Stomach (tissue), 19 donors: ENCODE measurements at places on chromosomes 16 and 17. TPM values are rescaled to one million over a fixed set of nuclear protein-coding genes. Genes with fewer than 3 reads are reported as not detected.
A peak's percentile ranks its signal among the peaks of the same experiment; 100 is the strongest.

FDXR gene
- 1.3 TPM for total RNA-seq

GRCh38 chr16:12998361-12999085 lies 97.1 kb downstream of the SHISA9 start:
- no peaks in the 10 kb centered on the region for H3K27me3 ChIP-seq
- no peak overlapping the region for H3K4me3 ChIP-seq
- no peak for DNase-seq

KRTAP9-2 gene
- total RNA-seq: not detected

GRCh38 chr17:3026856-3027751 lies 36.3 kb downstream of the OR1D5 start:
- no peak overlapping the region for H3K27ac ChIP-seq
- peak; percentile 34 for DNase-seq
- H3K36me3 ChIP-seq: peaks cover 80% of the 10 kb centered on the region
- H3K4me1 ChIP-seq: no peaks in the 10 kb centered on the region
- H3K4me3 ChIP-seq: no peak overlapping the region

DNA sequence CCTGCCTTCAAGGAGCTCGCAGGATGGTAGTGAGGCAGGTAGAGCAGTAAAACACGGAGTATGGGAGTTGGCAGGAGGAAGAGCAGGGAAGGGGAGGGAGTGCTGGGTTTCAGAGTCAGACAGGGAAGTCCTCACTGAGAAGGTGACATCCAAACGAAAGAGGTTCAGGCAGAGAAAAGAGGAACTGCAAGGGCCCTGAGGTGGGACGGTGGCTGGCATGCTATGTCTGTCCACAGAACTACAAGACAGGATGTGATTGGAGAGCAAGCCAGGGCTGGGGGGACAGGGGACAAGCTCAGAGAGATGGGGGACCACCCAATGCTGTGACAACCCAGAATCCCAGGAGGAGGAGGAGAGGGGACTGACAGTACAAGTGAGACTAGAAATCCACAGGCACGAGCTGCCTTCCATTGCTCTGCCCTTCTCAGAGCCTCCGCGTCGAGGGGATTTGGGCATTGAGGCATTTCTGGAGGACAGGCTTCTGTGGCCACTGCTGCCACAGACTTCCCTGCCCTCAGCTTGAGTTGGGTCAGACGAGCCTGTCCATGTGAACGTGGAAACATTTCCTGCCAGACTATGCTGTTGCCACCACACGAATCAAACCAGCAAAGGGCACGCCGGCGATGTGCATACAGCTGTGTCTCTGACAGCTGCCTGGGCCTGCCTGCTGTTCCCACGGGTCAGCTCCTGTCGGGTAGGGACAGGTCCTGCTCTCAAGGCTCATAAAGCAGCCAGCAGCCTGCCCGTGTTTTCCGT lies 100.1 kb downstream of the RAB11FIP4 start:
- peak overlapping the region; percentile 29 for H3K27ac ChIP-seq
- no peak overlapping the region for H3K4me3 ChIP-seq
- no peaks in the 10 kb centered on the region for H3K36me3 ChIP-seq
- DNase-seq: no peak
- no peaks in the 10 kb centered on the region for H3K27me3 ChIP-seq
- peaks cover 76% of the 10 kb centered on the region for H3K4me1 ChIP-seq

OR1A1 gene
- not detected for total RNA-seq

MT1E gene
- total RNA-seq: 704 TPM

- H3K36me3 ChIP-seq: no peaks in the 10 kb centered on the region
- DNase-seq: no peak
- no peak overlapping the region for H3K27ac ChIP-seq
- peaks cover 8% of the 10 kb centered on the region for H3K4me1 ChIP-seq
- H3K27me3 ChIP-seq: no peaks in the 10 kb centered on the region
These were observed 66.4 kb downstream of the CMC2 start for GRCh38 chr16:80940069-80940856.

- H3K36me3 ChIP-seq: no peaks in the 10 kb centered on the region
- H3K27me3 ChIP-seq: no peaks in the 10 kb centered on the region
- DNase-seq: no peak
- H3K4me3 ChIP-seq: no peak overlapping the region
- no peak overlapping the region for H3K27ac ChIP-seq
These were observed 18.9 kb upstream of the ELAC2 start for GRCh38 chr17:13036751-13037150.

GRCh38 chr17:33550261-33550660 lies 257.2 kb upstream of the ASIC2 start:
- H3K36me3 ChIP-seq: no peaks in the 10 kb centered on the region
- no peaks in the 10 kb centered on the region for H3K4me1 ChIP-seq
- H3K27me3 ChIP-seq: peaks cover 5% of the 10 kb centered on the region
- H3K27ac ChIP-seq: no peak overlapping the region
- DNase-seq: no peak

GRCh38 chr16:30987581-30988190 lies 2.7 kb downstream of the HSD3B7 start:
- H3K4me3 ChIP-seq: no peak overlapping the region
- H3K4me1 ChIP-seq: peaks cover 13% of the 10 kb centered on the region
- H3K27ac ChIP-seq: no peak overlapping the region
- no peak for DNase-seq
- H3K36me3 ChIP-seq: peaks cover 40% of the 10 kb centered on the region

GRCh38 chr16:88882358-88883030 lies 16.0 kb upstream of the PABPN1L start:
- peak; percentile 63 for DNase-seq
- H3K27ac ChIP-seq: no peak overlapping the region
- peaks cover 8% of the 10 kb centered on the region for H3K27me3 ChIP-seq
- peaks cover 31% of the 10 kb centered on the region for H3K4me1 ChIP-seq
- no peak overlapping the region for H3K4me3 ChIP-seq

MYH8 gene
- total RNA-seq: not detected

DNA sequence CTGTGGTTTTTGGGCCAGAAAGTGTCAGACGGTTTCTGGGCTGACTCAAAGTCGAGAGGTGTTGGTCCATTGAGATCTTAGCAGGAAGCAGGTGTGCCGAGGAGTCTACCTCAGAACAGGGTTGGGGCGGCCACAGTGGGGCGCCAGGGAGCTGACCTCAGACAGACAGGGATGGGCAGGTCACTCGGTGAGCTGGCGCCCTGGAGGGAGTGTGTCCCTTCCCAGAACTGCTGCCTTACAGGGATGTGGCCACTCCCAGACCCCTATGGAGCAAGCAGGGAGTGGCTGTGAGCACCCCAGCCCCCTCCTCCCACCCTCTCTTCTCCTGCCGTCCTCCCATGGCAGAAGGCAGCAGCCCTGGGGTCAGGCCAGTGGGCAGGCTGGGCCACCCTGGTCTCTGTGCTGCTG lies 14.0 kb upstream of the DPEP1 start:
- H3K4me3 ChIP-seq: no peak overlapping the region
- no peak overlapping the region for H3K27ac ChIP-seq
- peaks cover 5% of the 10 kb centered on the region for H3K27me3 ChIP-seq
- no peaks in the 10 kb centered on the region for H3K36me3 ChIP-seq
- peak; percentile 41 for DNase-seq
- H3K4me1 ChIP-seq: peaks cover 15% of the 10 kb centered on the region

GRCh38 chr17:73785496-73785895 lies 141.3 kb upstream of the SDK2 start:
- no peaks in the 10 kb centered on the region for H3K27me3 ChIP-seq
- no peak overlapping the region for H3K27ac ChIP-seq
- no peak overlapping the region for H3K4me3 ChIP-seq
- H3K36me3 ChIP-seq: no peaks in the 10 kb centered on the region
- H3K4me1 ChIP-seq: peaks cover 17% of the 10 kb centered on the region

DNASE1L2 gene
- not detected for total RNA-seq

ASPHD1 gene
- total RNA-seq: 8.4 TPM

GRCh38 chr17:7634384-7634783 lies 4.4 kb downstream of the SHBG start:
- no peak overlapping the region for H3K4me3 ChIP-seq
- no peak overlapping the region for H3K27ac ChIP-seq

- DNase-seq: no peak
- H3K27me3 ChIP-seq: peaks cover 24% of the 10 kb centered on the region
- no peaks in the 10 kb centered on the region for H3K36me3 ChIP-seq
- H3K4me1 ChIP-seq: peaks cover 6% of the 10 kb centered on the region
These were observed 46.5 kb downstream of the NT5M start for GRCh38 chr17:17349724-17350106.

DNA sequence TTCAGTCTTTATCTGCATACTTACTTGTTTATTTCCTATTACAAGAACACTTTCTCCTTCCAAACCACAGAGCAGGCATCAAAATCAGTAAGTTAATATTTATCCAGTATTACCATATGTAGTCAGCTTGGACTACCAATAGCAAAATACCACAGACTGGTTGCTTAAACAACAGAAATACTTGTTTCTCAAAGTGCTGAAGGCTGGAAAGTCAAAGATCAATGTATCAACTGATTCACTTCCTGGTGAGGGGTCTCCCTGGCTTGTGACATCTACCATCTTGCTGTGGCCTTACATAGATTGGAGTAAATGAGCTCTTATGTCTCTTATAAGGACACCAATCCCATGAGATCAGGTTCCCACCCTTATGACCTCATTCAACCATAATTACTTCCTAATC lies 2.6 kb downstream of the STXBP4 start:
- no peaks in the 10 kb centered on the region for H3K27me3 ChIP-seq
- H3K36me3 ChIP-seq: no peaks in the 10 kb centered on the region
- peak overlapping the region; percentile 24 for H3K27ac ChIP-seq
- H3K4me1 ChIP-seq: peaks cover 30% of the 10 kb centered on the region

RHBDL1 gene
- 1.3 TPM for total RNA-seq
